Activated CD8-positive, alpha-beta memory T cell treated with anti-CD3 and anti-CD28 coated beads for 4 hours (primary cell): ENCODE measurements at places on chromosomes 13 and 19.

- no peak for DNase-seq
These were observed 22.0 kb upstream of the CD177 start for GRCh38 chr19:43331435-43332010.

DNA sequence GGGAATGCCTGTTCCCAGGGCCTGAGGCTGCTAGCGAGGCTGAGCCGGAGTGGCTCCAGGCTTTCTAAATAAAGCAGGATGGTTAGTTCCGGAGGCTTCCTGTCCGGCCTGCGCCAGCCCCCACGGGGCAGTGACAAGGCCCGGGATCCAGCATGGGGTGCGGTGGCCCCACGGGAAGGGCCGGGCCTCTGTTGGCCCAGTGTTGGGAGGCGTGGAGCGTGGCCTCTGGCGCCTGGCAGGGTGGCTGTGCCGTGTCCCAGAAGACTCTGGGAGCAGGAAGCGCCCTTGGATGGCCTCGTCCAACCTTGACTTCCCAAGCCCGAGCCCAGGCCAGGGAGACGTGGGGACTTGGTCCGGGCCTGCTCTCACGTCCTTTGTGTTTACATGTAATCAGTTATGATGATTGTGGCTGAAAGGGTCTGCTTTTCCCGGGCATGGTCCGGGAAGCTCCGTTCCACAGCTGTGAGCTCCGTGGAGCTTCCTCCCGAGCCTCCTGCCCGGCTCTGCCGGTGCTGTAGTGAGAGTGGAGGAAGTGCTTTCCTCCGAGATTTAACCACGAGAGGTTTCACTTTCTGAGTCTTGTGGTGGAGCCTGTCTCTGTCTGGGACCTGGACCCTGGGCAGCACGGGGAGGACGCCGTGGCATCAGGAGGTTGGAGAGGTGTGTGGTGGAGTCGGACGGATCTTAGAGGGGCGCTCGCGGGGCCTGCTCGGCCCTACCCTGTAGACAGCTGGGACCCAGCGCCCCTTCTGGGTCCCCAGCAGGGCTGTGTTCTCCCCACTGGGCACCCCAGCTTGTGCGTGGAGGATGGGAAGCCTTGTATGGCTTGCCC is 4.6 kb downstream of the GNA11 start:
- DNase-seq = no peak

DNA sequence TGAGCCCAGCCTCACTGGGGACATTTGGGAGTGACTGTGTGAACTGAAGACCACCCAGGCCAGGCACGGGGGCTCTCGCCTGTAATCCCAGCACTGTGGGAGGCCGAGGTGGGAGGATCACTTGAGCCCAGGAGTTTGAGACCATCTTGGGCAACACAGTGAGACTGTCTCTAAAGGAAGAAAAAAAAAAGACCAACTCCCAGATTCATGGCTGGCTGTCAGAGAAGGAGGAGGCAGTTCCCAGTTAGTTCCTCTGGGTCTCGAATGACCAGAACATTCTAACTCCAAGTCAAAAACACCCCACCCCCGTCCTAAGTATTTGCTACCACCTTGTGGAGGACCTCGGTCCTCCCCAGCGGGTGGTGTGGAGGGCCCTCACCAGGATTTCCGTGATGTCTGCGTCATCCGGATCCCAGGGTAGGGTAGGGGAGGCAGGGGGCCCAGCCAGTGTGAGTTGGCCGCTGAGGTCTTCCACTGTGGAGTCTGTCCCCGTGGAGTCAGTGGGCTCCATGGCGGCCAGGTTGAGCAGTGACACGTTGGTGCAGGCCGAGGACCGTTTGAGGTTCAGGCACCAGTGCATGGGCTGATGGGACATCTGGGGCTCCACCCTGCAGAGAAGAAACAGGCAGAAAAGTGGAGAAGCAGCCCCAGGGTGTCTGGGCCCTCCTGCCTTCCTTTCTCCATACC is 1.3 kb downstream of the TSKS start:
- DNase-seq = no peak

DNA sequence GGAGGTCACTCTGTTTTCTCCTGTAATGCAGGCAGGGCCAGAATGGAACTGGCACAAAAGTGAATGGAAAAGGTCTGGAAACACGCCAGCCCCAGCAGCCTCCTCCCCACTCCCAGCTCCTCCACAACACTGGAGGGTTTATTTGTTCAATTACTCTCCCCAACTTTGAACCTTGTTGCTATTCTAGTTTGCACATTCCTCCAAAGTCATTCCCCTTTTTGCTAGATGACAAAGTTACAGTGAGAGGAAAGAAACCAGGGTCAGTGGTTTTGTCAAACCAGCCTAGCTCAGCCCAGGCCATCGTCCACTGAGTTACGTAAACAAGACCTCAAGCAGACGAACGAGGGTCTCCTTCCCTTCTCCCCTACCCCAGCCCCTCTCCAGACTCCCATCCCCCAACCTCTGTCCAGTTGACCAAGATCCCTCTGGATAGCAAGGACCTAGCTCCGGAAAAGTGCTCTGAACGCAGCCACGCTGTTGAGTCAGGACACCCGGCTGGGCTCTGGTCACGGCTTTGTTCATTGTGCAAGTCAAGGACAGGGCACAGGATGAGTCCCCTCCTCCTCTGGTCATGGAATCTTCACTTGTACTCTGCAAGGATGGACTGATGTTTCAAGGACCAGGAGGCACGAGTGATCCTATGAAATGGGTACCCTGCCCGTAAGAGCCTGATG is 180.0 kb downstream of the USP12 start:
- DNase-seq = no peak

DNA sequence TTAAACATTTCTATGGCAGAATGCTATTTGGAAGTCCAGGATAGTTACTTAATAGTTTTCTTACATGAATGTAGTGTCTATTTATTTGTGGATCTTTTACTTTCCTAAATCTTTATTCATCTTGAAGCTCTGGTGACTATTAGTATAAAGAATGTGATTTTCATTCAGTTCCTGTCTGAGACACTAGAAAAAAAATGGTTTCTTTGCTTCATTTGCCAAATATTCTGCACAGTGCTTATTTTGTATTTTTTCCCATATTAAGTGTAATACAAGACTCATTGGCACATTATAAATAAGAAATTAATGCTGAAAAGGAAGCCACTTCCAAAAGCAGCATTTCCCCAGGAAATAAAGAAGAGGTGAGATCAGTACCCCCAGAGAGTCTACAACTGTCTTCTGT is 109.8 kb downstream of the POSTN start:
- no peak for DNase-seq

DNA sequence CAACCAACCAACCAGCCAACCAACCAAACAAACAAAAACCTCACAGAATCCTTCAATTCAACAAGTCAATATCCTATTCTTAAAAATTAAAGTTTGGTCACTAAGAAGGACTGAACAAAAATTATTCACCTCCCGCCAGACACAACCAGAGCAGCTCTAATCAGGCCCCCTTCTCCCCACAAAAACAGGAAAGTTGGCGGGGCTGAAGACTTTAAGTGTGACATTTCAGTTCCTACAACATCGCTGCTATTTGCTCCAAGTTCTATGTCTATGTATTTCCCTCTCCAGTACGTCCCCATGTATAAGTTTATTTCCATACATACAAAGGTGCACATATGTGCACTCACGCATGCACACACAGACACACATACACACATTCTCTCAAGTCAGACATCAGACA is 32.8 kb upstream of the STK24 start:
- no peak for DNase-seq

DNA sequence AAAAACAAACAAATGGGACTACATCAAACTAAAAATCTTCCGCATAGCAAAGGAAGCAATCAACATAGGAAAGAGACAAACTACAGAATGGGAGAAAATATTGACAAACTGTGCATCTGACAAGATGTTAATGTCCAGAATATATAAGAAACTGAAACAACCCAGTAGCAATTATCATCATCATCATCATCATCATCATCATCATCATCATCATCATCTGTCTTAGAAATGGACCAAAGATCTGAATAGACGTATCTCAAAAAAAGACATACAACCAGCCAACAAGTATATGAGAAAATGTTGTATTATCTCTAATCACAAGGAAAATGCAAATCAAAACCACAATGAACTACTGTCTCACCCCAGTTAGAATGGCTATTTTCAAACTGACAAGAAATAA is 173.9 kb downstream of the PRR20E start:
- DNase-seq = no peak

DNA sequence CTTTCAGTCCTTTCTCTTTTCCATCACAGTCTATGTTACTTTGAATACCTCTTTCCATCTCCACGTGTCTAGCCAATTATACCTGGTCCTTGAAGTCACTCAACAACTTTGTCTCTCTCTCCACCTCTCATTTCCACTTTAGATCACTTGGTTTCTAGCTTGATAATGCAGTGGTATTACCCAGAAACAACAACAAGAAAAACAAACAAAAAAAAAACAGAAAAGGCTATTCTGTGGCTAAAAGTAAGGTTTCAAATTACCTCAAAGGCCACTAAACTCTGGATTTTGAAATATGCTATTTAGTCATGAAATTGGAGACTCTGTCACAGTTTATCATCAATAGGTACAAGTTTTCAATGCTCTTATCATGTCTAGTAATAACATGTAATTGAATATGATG is 184.8 kb downstream of the PCDH9 start:
- no peak for DNase-seq
